ENCODE measurements at places on chromosomes 3 and 15.

DNA sequence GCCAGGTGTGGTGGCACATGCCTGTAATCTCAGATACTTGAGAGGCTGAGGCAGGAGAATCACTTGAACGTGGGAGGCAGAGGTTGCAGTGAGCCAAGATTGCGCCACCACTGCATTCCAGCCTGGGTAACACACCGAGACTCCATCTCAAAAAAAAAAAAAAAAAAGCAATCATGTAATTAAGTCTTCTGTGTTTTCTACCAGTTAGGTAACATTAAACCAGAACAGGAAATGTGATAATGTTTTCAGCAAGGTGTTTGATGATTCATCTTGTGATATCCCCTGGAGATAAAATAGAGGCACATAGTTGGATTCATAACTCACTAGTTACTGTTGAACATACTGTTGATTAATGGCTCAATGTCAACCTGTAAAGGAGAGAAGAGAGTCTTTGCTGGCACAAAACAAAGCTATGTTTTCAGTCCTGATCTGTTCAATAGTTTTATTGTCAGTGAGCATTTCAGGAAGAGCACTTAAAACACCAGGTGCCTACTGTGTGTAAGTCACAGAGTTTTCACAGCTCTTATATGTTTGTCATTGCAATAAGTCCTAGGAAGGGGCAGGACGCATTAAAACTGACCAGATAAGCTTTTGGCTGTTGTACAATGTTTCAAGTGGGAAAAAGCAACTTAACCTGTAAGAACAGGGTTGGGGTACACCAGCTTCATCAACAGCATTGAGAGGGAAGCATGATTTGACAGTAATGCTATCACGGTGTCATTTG is 19.5 kb downstream of the DNAJB11 start:
- peak; percentile 39 for DNase-seq

- DNase-seq: peak; percentile 57
These were observed 750 bp downstream of the SLC33A1 start for GRCh38 chr3:155853214-155854140.

DNA sequence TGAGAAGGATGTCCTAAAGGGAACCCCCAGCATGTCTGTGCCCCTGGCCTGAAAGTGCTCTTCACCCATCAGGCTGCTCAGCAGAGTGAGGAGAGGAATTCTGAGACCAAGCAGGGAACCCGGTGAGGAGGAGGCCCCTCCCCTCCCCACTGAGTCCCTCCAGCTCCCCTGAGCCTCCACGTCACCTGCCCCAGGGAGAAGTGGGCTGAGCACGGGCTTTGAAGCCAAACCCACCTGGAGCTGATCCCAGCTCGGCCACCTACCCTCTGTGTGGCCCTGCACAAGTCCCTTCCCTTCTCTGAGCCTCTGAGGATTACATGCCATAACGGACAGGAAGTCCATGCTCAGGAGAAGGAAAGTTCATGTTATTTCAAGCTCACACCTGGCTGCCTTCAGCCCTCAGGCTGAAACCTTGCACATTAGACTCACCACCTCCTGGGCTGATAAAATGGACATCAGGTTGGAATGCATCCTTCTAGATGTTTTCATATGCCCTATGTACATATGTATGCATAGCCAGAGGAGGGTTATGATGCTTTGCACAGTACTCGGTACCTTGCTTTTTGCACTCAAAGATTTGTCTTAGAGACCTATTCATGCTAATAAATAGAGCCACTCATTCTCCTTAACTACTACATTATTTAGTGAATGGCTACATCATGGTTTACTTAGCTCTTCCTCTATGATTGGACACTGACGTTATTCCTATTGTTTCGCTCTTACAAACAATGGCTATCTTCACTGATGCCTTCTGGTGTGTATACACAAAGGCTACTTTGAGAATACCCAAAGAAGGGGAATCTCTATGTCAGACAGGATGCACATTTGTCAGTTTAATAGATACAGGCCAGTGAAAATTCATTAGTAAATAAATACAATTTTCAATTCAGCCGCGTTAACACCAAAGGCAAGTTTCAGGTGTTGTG is 31.6 kb upstream of the GATA2 start:
- DNase-seq: peak; percentile 25

DNA sequence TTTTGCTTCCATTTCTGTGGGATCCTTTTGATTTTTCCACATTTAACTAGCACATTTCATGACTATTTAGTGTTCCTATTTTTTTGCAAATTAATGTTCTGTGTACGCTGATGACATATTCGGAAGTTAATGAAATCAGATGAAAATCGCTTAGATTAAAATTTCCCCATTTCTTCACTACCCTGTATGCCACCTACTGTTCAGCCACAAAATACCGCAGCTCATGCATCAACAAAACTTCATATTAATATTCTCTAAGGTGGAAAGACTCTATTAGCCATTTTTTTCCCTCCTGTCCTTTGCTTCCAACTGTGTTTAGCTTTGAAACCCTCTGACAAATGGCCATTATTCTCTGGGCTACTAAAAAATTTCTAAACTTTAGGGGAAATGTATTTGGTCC is 300.6 kb downstream of the MECOM start:
- no peak for DNase-seq

DNA sequence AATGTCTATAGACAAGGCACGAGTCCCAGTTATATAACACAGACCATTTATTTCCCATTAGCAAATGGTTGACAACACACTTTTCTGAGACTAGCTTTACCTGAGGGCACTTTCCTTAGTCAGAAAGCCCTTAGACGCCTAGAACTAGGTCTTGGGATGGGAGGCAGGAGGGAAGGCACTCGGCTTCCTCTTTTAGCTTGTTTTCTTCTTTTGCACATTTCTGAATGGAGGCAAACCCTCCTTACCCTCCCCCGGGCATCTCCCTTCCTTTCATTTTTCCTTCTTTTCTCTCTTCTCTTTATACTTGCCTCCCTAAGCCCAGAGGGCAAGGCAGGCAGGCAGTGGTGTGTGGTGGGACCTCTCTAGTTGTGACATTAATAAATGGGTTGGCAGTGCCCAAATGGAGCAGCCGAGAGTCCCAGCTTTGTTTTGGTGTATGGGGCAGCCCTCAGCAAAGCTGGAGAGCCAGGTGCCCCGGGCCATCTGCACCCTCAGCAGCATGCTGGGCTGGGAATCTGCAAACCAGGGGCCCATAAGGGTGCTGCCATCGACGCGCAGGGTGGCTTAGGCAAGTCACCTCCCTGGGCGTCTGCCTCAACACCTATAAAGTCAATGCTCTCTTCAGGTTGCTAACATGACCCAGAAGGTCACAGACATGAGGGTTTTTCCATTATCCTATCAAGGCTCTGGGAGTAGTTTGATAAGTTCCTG is 21.1 kb upstream of the BCL2L10 start:
- no peak for DNase-seq

All from DMS53 (cell line).